ENCODE measurements at places on chromosomes 3 and 15. TPM values are rescaled to one million over a fixed set of nuclear protein-coding genes. Genes with fewer than 3 reads are reported as not detected.

GRCh38 chr3:115071601-115072000 lies 75.5 kb downstream of the ZBTB20 start:
- DNase-seq: no peak

DNA sequence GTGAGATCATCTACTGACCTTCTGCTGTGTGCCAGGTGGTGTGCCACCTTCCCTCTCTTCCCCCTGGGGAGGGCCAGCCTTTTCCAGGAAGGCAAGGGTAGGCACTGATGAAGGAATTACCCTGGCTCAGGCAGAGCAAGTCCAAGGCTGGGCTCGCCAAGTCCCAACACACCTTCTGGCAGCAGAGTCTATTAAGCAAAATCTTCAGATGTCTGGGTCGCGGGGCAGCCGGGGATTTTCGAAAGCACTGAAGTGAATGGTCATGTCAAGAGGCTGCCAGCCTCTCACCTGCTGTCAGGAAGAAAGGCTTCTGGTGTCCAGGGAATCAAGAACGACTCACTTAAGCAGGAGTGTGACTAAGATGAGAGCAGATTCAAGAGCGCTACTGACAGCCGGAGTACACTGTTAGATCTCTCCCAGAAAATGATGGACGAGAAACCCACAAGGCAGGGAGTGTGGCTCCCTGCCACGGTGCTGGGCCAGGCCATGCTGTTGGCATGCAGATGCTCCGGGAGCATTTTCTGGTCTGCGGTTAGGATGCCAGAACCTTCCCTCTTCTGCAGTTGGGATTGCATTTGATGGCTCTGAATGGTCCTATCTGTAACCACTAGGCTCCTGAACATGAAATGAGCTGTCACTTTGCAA lies 479.8 kb downstream of the SHQ1 start:
- DNase-seq: no peak

DNA sequence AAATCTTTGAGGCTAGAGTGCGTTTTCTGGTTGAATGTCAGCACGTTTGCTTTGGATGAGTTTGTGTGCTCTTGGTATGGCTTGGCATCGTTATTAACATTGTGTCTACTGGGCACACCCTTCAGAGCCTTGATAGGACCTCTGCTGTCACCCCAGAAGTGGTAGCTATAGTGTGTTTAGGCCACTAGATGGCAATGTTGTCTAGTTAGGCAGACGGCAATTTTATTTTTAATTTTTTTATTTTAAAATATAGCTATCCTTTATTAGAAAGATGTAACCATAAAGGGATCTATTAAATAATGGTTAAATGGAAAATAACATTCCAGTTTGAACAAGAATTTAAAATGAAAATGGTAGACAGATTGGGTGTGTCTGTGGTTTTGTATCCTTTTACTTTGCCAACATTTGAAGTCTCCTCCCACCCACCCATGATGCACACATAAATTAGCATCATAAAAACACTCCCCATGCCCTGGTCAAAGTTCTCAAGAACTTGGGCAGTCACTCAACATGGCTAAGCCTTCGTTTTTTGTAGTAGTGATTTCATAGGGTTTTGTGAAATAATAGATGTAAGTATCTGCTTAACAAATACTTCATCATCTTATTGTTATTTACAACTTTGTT lies 200.7 kb downstream of the KCNH8 start:
- peak; percentile 20 for DNase-seq

DNA sequence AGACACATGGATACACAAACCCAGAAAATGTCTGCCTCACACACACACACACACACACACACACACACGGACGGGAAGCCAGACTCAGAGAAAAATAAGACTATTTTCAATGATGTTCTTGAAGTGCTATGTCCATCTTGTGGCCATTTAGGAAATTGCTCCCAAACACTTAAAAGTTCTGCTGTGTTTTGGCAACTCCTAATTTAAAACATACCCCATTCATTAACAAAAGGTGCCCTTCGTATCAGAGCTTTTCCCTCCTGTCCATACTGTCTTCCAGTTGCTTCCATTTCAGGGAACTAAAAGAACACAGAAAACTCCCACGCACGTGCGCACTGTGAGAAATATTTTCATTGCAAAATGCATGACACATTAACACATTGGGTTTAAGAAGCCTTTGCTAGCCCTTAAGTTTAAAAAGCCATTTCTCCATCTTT lies 44.6 kb downstream of the SLC12A1 start:
- peak; percentile 58 for DNase-seq

DNA sequence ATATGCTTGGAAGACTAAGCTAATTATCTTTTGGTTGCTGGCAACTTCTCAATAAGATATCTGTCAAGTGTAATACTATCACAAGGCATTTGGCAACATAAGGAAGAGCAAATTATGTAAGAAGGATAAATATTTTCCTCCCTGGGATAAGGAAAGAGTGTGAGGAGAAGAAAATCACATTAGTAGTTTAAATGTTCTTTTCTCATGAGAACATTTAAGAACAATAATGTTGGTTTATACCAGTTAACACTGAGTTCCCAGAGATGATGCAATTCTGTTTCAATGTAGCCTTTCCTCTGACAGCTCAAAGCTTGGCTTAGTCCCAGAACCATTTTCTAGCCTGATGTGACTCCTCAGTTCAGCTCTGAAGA lies 66.1 kb upstream of the NPHP3 start:
- no peak for DNase-seq

DNA sequence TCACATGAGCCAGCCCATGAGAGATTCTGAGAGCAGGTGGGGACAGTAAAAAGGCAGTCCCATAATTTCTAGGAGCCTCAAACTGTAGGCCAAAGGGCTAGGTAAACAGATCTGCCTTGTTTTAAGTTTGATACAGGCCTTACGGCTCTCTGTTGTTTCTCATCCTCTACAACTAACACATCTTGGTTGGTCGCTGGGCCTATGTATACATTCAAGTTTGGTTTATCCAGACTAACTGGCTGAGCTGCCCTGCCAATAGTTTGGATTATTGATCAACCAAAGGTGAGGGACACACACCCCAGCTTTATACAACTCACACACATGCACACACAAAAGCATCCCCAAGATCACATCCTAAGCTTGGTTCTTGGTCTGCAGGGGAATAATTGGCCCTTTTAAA lies 3.0 kb downstream of the SIAH2 start:
- DNase-seq: no peak

The LMAN1L gene
- polyA plus RNA-seq: 0.02 TPM

The LTK gene
- polyA plus RNA-seq: 0.06 TPM

The KLF13 gene
- 7.1 TPM for polyA plus RNA-seq
